Skeletal muscle cell (primary cell): ENCODE measurements at places on chromosomes 1 and 21.

DNA sequence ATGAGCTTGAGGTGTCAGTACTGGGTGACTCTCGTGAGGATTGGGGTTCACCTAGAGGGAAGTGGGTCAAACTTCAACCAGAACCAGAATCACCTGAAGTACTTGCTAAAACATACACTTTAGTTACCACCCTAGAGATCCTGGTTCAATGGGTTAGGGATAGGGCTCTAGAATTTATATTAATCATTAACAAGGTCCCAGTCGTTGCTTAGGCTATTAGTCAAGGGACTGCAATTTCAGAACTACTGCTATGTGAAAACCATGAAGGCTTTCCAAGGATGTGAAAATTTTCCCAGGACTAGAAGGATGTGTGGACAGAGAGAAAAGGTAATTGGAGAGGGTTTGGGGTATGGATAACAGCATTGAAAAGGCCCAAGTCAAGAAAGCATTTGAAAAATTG, 162.6 kb downstream of the GRIK1 start:
- no peak for DNase-seq

DNA sequence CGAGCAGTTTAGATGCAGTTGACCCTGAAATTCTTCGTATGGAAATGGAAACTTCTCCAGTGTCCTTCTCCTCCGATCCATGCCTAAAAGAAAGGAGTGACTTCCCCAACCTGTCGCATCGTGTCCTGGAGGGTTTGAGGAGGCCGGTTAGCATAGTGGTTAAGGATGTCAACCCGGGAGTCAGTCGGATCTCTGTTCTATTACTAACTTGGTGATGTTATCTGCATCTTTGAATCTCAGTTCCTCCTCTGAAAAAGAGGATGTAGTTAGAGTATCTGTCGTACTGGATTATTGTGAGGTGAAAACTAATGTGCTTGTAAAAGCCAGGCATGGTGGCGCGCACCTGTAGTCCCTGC, 684 bp downstream of the ZBTB8B start:
- DNase-seq, result no peak

- no peak for DNase-seq
These were observed 32.7 kb upstream of the PLXNA2 start for GRCh38 chr1:208276757-208277435.

DNA sequence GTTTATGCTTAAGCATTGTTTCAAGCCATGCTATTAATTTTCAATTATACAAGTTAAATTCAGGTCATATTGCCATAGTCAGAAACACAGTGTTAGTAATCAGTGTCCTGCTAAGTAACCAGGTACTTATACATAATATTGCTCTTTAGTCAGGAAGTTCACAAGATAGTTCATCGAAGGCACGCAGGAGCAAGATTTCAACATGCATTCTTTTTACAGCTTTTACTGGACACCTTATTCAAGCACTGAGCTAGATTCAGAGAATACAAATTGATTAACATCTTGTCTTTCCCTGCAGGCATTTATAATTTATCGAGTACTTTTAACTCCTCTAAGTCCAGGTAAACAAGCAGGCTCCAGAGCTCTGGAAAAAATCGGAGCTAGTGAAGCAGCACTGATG, 202.3 kb upstream of the BRINP3 start:
- DNase-seq, result no peak

DNA sequence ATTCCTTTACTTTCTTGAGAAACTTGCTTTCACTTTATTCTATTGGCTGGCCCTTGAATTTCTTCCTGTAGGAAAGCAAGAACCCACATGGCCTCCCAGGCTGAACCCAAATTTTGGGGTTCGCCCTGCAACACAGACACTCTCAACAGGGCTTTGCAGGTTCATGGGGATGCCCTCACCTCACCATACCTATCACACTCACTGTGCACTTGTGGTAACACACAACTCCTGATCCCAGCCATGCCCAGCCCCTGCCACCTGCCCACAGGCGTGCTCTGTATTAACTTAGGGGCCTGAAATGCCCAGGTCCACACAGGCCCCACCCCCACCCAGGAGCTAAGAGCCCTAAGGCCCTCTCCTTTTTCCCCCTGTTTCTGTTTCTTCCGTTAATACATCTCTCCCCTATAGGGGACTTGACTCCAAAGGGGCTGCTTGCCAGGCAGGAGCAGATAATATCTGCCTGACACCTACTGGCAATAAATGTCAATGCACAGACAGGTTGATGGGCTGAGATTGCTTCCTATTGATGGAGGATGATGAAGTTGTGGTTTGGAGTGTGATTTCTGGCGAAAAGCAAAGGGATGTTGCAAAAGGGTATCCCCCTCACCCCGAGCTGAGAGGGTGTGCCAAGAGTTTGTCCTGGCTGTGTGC, 171.5 kb downstream of the AJAP1 start:
- DNase-seq, result no peak

DNA sequence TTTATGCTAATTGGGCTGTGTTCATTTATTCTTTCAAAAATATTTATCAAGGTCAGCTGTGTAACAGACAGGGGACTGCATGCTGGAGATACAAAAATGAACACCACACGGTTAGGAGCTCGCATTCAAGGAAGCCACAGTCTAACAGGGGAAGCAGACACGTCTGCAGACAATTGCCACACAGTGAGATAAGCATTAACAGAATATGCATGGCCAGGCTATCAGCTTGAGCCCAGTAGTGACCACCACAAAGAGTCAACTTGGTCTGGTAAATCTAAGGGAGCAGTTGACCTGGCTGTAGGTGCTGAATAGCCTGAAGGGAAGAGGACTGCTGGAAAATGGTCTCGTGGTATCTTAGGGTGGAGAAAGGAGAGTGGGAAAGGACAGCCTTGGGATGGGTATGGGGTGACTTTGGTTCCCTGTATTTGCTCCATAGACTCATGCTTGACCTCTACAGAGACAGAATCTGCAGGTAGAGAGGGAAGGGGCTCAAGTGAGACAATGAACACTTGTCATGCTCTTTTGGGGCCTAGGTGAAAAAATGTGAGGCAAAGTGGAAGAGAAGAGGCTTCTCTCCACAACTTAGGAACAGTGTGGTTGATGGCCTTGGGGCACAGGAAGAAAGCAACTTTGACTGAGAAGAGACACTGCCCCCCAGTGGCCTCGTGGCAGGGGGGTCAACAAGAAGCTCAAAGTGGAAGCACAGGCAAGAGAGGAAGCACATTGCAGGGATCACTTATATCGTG, 7.6 kb upstream of the NPL start:
- DNase-seq, result no peak

DNA sequence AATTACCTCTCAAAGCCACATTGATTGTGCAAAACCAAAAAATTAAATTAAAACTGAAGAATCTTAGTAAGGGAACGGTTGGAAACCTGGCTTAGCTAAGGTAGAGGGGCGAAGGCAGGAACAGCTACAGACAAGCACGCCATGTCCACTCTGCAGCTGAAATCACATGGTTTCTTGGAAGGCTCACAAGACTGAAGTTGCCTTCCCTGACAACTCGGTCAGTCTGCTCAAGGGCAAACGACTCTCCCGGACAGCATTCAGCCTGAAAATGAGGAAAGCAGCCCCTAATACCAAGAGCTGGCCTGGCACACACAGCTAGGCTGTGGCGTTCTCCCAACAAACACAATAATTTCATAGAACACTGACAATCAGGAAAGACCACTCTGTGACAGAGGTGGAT, 22.7 kb upstream of the BECN2 start:
- no peak for DNase-seq

GRCh38 chr1:240004086-240004749, 87.5 kb upstream of the FMN2 start:
- DNase-seq, result no peak

DNA sequence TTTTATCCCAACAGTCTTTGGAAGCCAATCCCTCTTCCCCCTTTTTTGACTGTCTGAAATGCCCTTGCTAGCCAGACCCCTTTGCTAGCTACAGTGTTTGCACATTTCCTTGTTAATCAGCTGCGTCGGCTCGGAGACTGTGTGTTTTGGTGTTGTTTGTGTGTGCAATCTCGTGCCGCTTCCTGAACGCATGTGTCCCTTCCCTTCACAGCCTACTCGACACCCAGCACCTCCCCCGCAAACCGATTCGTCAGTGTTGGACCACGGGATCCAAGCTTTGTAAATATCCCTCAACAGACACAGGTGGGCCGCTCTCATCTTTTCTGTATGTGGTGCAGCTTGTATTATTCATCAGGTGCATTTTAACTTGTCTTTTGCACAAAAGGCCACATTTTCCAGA, 298.7 kb downstream of the TM2D1 start:
- no peak for DNase-seq

DNA sequence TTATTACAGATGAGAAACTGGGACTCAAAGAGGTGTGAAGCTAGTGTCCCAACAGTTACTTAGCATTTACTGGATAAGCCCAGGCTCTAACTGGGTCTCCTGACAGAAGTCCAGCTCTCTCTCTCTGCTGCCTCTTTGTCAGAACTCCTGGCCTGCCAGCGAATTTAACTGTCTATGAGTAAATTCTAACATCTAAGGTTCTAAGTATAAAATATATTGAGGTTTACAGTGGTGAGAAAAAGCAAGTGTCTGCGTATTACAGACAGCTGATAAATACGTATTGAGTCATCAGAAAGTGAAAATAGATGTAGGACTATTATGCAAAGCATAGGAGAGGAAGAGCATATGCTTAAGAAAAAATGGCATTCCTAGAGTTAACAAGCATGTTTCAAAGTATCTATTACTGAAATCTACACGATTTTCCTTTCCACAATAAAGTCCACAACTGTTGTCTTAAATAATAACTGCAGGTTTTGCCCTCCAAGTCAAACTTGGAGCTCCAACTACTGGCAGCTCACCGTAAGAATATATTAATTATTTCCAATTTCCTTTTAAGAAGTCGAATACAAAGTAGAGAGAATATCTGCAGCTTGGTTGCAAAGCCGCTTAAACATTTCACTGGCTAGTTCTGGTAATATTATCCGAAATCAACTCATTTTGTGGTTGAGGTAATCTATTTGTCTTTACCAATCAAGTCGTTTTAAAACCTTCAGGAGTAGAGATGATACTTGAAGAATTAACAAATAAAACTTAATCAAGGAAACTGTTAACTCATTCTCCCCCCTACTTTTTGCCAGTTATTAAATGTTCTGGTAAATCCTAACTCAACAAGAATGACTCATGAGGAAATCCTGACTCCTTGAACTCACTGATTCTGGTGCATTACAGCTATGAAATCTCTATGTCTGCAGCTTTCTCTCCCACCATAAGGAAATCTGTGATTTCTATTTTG, 1.4 kb upstream of the RGS2 start:
- no peak for DNase-seq

DNA sequence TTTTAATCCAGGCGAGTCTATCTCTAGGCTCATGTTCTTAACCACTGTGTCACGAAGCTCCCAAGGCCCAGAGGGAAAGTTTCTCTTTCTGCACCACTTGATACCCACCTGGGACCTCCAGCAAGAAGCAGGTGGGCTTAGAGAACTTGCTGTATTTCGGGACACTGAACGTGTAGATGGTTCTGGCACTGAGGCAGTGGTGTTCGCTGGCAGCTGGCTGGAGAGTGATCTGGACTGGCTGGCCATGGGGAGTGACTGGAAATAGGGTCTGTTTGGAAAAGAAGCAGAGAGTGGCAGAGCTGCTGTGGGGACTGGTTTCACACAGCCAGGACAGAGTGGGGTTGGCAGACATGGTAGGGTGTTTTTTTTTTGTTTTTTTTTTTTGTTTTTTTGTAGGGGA, 16.4 kb upstream of the IL22RA1 start:
- no peak for DNase-seq

GRCh38 chr1:203791498-203791897, 3.9 kb upstream of the ZBED6 start:
- no peak for DNase-seq

DNA sequence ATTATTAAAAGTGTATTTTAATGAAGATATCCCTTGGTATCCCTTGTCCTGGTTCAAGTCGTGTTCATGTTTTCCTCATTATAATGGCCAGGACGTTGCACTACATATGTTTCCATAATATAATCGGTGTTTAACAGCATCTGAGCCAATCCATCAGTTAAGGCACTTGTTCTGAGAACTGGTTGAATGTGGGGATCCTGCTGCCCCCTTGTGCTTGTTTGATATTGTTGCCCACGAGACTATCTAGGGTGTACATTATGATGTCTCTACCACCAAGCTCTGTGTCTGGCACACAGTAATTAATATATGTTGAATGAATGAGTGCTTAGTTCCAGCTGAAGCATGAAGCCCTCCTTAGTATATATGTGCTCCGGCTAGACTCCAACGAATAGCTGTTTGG, 193.0 kb downstream of the CACNA1E start:
- no peak for DNase-seq

- no peak for DNase-seq
These were observed 131.6 kb downstream of the SNX7 start for GRCh38 chr1:98793136-98793535.

DNA sequence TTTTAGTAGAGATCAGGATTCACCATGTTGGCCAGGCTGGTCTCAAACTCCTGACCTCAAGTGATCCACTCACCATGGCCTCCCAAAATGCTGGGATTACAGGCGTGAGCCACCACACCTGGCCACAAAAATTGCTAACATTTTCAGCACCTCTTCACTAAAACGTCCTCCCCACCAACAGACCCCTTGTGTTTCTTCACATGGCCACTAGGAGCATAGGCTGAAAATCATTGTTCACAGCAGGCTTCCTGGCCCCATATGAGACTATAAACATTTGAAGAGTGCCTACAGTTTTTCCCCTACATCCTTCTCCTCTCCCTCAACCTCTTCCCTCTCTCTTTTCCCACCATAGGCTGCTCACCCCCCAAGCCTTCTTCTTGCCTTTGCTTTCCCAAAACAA, 28.0 kb upstream of the SFPQ start:
- no peak for DNase-seq

DNA sequence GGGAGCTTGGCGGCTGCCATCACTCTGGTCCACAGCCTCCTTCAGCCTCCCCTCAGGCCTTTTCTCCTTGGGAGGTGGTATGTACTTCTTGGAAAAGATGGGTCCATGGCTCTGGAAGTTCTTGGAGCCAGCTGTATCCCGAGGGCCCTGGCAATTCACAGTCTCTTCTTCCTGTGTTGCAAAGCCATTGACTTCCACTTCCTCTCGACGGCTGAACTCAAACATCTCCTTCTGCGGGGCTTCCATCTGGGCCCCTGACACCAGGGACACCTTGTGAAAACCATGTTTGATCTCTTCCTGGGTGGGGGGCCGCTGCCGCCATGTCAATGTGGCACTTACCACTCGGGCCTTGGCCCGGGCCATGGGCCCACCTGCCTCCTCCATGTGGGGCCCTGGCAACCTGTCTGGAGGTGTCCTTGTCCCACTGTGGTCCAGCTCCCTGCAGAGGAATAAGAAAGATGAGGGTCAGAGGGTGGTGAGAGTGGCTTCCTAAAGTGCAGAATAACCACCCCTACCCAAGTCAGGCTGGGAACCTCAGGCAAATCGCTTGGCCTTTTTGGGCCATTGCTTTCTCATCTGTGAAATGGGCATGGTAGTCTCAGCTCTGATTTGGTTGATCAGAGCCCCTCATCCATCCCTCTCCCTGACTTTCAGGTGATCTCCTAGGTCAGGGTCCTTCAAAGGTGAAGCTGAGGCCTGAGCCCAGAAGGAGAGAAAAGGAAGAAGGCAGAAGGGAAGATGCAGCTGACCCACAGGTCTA, 7.5 kb downstream of the CRYBG2 start:
- DNase-seq, result no peak

- no peak for DNase-seq
These were observed 514.4 kb upstream of the B3GALT2 start for GRCh38 chr1:193700710-193701355.
